ENCODE measurements at places on chromosomes 16 and 17.

DNA sequence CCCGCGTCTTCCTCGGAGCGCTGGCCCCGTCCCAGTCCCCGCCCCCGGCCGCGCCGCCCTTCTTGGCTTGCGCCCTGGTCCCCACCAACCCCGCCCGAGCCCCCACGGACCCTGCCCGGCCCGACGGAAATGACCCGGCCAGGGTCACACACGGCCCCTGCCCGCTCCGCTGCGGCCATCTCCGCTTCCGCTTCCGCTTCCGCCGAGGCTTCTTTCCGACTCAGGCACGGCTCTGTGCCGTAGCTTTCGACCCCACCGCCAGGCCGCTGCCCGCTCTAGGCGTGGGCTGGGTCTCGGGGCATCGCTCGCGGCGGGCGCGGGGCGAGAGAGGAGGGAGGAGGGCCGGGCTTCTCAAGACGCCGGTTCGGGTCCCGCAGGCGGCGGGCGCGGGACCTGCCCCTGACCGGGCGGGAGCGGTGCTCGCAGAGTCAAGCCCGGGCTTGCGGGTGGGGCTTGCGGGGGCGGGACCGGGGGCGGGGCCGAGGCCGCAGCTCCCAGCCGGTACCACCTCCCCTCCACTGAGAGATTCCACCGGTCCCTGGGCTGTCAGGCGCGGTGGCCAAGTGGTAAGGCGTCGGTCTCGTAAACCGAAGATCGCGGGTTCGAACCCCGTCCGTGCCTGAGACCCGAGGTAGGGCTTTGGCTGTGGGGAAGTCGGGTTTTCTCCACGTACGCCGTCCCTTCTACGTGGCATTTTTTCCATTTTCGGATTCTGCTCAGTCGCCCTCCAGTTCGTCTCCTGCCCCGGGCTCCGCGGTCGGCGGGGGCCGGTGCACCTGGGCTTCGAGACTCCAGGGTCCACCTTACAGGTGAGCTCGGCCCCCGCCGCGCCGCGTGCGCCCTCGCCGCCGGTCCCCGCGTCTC is 158.3 kb downstream of the RAB11FIP4 start:
- peak; percentile 89 for DNase-seq

GRCh38 chr17:149231-149630 is 11.9 kb downstream of the SCGB1C2 start:
- no peak for DNase-seq

GRCh38 chr16:50316102-50316847 is 49.9 kb downstream of the ADCY7 start:
- peak; percentile 41 for DNase-seq

DNA sequence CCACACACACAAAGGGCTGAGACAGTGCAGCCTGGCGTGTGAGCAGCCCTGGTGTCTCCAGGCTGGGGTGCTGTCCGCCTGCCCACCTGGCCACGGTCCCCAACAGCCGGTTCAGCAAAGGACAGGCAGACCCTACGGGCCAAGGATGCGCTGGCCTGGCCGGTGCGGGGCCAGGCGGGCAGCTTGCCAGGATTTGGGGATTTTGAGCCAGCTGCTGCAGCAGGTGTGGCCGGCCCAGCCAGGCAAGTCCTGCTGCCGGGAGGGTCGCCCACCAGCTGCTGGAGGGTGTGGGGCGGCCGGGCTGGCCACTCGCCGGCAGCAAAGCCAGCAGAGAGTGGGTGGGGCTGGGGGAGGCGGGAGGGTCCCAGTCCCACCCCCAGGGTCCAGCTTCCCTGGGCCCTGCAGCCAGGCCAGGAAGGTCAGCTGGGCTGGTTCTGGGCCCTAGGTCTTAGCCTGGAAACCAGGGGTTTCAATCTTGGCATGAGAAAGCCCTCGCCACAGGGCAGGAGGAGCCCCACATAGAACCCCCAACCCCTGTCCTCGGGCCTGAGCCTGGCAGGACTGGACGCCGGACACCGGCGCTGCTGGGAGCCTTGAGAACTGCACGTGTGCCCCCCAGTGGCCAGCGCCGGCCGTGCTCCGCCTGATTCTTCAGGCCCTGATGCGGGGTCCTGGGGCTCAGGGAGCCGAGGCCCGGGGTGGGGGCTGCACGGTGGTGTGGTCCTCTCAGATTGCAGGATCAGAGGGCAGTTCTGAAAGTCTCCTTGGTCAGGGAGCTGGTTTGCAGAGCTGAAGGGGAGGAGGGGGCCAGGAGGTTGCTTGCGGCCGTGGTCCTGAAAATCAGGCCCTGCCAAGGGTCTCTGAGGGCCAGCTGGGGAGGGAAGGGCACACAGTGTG is 17.6 kb upstream of the SSTR5 start:
- peak; percentile 42 for DNase-seq

DNA sequence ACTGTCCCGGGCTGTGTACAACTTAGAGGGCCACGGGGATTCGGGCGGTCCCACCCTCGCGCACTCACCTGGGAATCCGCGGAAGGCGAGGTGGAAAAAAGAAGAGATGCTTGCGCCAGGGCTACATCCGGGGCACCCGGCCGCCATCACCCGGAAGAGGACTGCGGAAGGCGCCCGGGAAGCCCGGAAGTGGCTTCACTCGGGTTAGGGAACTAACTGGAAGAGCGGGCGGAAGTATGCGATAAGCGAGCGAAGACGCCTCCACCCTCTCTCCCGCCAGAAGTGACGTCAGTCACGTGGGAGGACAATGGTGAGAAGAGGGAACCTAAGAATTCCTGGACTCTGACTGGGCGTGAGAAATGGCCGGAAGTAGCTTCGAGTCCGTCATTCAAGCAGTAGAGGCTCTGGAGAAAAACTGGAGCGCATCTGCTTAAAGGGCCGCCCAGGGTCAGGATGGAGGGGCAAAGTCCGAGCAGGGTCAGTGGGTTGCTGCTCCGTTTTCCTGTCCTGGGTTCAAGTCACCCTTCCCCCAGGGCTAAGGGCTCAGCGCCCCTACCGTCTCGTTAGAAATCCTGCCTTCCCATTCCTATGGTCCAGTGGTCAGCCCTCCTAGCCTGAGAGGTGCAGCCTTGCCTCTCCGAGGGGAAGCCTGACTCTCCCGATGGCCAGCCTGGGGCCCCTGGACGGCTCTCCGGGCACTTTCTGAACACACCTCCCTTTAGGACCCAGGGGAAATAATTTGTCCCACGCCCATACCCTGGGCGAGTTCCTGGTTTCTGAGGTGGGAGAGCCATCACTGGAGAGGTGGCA is at the start of gene CD2BP2:
CD2BP2 (minus strand) TSS at position 165 of the 810 bp plus-strand sequence. CDS start 627 bp downstream, outside the sequence.
- DNase-seq: peak; percentile 100

- DNase-seq: peak; percentile 30
Observed at GRCh38 chr17:82300707-82301270, 16.6 kb downstream of the CD7 start.

DNA sequence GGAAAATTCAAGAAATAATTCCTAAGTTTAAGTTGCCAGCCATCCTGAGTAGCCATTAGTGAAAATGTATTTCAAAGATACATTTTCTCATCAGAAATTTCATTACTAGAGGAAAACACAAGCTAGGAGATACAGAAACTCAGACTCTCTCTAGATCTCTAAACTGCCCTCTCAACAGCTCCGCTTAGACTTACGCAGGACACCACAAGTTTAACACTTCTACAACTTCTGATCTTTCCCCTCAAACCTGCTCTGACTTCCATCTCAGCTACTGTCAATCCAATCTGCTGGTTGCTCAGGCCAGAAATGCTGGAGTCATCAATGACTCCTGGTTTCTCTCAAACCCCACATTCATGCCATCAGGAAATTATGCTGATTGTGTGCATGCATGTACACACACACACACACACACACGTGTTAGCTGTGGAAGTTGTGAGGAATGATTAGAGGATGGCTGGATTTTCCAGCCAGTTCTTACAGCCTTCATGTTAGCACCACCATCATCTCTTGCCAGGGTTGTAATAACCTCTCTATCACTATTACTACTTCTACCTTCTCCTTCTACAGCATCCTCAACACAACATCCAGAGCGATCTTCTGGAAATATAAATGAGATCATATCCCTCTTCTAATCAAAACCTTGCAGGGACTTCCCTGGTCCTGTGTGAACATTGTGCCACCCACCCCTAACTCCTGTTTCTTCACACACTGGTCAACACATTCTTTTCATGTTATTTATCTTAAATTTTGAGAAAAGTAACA is 47.1 kb downstream of the COX10 start:
- no peak for DNase-seq

- no peak for DNase-seq
Observed at GRCh38 chr17:76336756-76337412, 16.8 kb downstream of the PRPSAP1 start.

- DNase-seq: no peak
Observed at GRCh38 chr17:49901460-49902331, 53.8 kb upstream of the TAC4 start.

GRCh38 chr16:50613281-50613963 is 65.2 kb downstream of the NKD1 start:
- peak; percentile 77 for DNase-seq

- no peak for DNase-seq
Observed at GRCh38 chr17:51107778-51108177, 12.9 kb downstream of the SPAG9 start.

DNA sequence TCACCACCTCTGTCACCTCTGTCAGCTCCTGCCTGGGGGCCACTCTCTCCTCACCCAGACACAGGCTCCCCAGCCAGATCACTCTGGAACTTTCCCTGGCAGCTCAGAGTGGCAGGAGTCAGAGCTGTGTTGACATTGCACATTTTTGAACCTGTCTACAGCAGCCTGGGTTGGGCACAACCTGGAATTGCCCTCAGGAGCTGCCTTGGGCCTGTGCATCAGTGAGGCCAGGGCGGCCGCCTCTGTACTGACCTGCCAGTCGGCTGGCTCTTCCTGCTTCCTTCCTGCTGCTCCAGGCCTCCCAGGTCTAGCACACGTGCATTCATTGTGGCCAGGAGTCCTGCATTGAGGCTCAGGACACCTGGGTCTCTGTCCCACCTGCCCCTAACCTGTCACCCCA is 14.2 kb upstream of the TMEM11 start:
- DNase-seq: no peak

DNA sequence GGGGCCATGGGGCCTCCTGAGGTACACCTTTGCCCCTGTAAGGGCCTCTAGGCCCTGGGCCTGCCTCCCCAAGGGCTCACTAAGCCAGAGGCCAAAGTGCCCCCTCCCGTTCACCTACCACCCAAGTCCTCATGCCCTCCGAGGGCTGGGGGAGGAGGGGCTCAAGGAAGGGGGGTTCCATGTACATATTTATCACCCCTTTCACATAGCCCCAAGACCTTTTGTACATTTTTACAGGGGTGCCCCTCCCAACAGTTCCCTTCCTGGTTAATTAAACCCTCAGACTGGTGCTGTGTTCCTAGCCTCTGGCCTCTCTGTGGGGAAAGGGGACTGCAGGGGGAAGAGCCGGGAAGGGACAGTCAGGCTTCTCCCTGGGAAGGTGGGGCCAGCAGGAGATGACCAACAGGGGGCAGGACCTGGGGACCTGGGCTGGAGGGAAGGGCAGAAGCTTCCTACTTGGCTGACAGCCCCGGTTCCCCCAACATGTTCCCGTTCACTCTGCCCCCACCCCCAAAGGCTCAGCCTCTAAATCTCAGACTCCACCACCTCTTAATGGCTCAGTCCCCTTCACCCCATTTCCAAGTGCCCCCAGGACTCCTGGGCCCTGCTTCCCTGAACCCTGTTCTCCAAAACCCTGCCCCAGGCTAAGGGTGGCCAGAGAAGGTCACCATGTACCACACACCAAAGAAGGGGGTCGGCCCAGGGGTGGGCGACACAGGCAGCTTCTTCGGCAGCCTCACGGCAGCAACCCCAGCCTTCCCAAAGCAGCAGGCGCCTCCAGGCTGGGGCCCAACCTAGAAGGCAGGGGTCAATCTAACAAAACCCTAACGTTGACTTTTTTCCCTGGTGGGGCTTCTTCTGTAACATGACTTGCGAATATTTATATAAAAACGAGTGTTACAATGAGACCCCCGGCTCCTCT is 11.9 kb downstream of the FBRS start:
- DNase-seq: no peak

- no peak for DNase-seq
Observed at GRCh38 chr17:49229805-49230600, 584 bp downstream of the PHOSPHO1 start.

GRCh38 chr17:5260542-5260941 is 21.5 kb upstream of the RABEP1 start:
- DNase-seq: no peak

DNA sequence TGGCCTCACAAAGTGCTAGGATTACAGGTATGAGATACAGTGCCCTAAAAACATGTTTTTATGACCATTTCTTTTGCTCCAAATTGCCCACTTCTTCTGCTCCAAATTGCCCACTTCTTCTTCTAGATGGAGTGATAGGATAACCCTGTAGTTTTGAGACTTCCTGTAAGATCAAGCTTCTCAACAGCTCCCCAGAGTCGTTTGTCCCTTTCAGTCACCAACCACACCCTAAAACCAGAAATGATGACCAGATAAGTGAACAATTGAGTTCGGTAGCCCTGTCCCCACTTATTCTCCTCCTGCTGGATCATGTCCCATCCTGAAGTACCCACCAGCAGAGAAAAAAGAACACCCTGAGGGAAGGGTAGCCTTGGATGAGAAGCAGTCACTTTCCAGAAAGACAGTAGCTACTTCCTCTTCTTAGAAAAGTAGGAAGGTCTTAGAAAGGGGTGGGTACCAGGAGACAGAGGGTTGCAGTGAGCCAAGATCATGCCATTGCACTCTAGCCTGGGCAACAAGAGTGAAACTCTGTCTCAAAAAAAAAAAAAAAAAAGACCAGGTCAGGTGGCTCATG is 2.5 kb downstream of the ODAD4 start:
- DNase-seq: no peak

GRCh38 chr17:66508896-66509844 is 206.8 kb downstream of the PRKCA start:
- DNase-seq: peak; percentile 74

- DNase-seq: no peak
Observed at GRCh38 chr16:8924214-8924613, 39.5 kb downstream of the USP7 start.

GRCh38 chr16:28882551-28883160 is 4.4 kb downstream of the ATP2A1 start:
- DNase-seq: peak; percentile 20

DNA sequence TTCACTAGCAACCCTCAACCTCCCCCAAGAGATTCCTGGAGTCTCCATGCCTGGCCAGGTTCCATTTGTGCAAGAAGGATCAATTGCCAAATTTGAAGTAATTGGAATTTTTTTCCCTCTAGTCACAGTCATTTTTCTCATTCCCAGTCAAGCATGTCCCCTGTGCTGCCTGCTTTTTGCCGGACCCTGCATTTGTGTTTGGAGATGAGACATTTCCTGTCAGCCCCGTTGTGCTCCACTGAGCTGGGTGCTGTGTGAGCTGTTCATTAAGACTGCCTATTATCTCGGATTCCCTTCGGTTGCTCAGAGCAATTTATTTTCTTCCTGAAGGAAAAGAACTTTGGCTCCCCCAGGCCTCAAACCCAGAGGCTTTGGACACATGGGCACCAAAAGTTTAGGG is 201.0 kb upstream of the NLRP1 start:
- DNase-seq: peak; percentile 82
